ENCODE measurements at places on chromosomes 5 and 9.
A peak's percentile ranks its signal among the peaks of the same experiment; 100 is the strongest.

GRCh38 chr5:181235689-181236366 lies 7.9 kb downstream of the RACK1 start:
- peak; percentile 77 for DNase-seq

DNA sequence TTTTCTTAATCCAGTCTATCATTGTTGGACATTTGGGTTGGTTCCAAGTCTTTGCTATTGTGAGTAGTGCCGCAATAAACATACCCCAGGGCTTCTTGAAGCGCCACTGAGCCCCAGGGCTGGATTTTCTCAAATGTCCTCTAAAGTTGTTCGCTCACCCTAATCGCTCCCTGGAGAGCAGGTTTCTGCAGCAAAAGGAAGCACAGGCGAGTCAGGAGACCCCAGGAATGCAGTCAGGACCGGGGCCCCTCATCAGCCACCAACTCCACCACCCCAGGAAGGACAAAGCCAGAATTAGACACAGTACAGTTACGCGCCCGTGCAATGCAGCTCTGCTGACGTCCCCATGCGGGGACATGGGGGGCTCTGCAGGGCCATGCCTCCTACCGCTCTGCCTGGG lies 15.7 kb upstream of the OBP2B start:
- no peak for DNase-seq

DNA sequence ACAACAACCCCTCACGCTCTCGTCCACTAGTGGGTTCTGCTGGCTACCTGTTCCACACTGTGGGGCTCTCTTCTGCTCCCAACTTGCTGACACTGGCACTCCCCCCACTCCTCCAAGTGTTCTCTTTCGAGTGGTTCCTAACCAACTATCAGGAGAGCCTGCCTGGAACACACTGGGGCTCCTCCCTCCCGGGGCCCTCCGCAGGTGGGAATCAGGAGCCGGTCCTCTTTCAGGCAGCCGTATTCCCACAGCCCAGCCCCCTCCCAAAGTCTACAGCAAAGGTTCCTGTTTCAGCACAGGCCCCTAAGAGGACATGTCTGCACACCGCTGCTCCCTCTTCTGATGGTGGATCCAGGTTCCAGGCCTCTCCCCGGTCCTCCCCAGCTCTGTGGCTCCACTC lies 165.9 kb downstream of the FSTL4 start:
- DNase-seq, result no peak

DNA sequence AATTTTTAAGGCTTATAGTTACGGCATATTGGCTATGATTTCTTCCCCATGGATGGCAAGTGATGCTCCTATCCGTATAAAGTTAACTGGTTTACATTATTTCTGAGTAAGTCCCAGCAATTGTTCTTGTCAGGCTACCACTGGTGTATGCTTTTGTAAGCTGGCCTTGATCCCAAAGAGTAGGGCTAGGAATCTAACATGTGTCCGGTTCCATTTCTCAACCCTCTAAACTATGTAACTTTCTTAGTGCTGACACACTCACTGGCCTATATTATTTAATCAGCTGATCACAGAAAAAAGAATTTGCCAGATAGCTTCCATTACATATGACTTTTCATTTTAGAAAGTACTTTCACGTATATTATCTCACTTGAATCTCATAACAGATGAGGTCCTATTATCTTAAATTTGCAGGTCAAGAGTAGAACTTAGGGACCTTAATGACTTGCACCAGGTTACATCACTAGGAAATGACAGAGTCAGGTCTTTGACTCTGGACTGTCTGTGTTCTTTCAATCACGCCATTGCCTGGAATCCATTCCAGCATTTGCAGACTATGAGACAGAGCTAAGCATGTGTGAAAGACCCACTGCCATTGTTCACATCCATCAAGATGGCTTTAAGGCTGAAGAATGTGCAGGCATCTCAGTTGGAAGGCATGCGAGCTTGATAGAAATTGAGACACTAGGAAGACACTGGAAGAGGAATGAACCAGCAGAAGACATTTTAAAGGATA lies 362.9 kb downstream of the ARRDC3 start:
- DNase-seq, result no peak

DNA sequence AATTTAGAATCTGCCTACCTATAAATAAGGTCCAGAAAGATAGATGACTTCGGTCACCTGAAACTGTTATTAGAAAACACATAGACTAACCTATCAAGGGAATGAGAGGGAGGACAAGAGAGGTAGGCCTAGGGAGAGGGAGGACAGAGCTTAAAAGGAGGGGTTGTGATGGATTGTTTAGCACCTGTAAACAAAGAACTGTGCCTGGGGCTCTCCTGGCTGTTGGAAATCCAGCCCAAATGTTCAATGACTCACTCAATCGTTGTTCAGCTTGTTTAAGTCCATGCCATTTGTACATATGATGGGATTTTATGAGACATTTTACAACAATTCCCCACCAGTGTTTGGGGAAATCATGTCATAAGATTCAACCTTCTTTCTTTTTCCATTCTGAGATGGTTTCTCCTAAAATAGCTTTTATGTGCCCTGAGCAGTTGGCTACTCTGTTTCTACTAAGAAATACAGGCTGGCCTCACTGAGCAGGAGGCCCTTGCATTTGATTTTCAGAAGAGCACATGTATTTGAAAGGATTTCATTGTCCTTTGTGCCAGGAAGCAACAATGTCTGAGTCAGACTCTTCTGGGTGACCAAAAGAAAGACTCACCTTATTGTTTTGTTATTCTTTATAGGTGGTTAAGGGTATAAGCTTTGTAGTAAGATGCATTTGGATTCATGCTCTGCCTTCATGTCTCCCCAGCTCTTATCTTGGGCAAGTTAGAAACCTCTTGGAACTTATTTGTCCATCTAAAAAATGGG lies 48.2 kb upstream of the GPR151 start:
- no peak for DNase-seq

- DNase-seq, result no peak
These were observed 843.7 kb downstream of the EFNA5 start for GRCh38 chr5:106827061-106827460.

- DNase-seq, result no peak
These were observed 103.6 kb downstream of the PDE4D start for GRCh38 chr5:59789894-59790293.

DNA sequence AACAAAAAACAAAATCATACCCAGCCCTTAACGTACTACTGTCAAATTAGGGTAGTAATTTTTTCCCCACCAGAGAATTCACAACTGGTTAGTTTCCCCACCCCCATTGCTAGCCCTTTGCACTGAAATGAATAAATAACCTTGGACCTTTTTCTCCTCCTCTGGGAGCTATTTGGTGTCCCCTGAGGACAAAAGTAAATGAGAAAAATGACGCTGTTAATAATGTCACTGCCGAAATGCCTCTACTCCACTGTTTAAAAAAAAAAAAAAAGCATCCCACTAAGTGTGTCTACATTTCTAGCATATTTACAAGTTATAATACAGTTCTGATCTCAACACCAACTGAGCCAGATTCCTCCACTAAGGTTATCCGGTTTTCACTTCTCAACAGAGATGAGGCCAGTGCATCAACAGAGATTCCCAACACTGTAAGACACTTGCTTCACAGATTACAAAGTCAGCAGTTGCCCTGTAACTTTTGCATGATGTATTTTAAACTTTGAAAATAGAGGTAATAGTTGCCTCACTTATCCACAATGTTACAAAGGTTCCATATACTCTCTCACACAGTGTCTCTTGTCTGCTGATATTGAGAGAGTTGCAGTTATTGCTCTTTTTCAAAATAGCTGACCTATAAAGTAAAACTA lies 5.1 kb upstream of the NFIB start:
- DNase-seq, result no peak

DNA sequence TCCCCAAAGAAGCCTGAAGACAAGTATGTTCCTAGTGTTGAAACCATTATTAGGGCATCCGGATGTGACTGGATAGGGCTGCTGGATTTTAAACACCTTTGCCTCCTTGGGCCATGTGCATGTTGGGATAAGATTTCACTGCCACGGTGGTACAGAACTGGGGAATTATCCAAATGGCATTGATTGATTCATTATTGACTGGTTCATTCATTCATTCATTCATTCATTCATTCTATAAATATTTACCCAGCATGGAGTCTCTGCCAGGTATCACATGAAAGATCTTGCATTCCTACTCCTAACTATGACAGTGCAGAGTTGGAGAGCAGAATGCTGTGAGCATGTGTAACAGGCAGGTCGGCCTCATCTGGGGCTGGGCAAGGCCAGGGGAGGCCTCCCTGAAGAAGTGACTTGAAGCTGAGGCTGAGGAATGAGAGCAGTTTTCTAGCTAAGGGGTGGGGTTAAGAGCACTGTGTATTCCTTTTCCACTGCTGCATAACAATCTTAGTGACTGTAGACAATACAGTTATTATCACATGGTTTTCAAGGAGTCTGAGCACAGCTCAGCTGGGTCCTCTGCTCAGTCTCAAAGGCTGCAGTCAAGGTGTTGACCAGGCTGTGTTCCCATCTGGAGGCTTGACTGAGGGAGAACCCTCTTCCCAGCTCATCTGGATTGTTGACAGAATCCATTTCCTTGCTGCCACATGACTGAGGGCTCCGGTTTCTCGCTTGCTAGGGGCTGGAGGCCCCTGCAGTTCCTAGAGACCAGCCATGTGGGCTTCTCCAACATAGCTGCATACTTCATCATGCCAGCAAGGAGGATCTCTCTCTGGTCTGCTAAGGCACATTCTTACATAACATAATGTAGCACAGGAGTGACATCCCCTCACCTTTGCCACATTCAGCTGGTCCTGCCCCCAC lies 35.7 kb downstream of the AK8 start:
- peak; percentile 33 for DNase-seq

DNA sequence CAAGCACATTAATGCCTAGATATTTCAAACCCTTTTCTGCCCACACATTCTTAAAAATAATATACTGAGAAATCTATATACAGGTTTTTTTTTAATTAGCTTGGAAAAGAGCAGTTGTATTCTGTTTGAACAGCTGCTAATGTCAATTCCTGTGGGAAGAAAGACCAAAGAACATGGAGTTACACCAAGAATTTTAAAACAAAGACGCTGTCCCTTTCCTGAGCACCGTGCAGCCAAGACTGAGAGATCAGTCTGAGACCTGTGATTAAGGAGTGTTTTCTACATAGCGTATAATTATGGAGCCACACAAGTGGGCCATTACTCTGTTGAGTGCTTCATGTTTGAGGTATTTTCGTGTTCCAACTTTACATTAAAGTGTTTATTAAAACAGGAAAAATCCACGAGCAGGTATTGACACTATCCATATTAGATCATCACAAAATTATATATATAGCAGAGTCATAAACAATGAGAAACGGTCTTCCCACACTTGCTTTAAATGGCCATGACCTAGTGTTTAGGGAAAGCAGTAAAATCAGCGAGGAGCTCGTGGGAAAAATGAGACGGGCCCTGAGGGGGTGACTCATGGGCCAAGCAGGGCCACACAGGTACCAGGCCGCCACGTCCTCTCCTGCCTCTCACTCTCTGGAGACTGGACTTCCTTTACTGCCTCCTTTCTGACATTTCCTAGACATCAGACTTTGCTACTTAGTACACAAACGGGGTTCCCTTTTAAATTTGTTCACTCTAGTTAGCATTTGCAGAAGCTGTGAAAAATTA lies 153.1 kb upstream of the OTULINL start:
- DNase-seq, result no peak

GRCh38 chr5:167294882-167295680 lies 996.4 kb upstream of the WWC1 start:
- DNase-seq, result no peak

GRCh38 chr5:124906339-124907097 lies 160.1 kb upstream of the ZNF608 start:
- no peak for DNase-seq

GRCh38 chr5:140112685-140113179 lies 1.2 kb upstream of the PURA start:
- DNase-seq, result no peak

DNA sequence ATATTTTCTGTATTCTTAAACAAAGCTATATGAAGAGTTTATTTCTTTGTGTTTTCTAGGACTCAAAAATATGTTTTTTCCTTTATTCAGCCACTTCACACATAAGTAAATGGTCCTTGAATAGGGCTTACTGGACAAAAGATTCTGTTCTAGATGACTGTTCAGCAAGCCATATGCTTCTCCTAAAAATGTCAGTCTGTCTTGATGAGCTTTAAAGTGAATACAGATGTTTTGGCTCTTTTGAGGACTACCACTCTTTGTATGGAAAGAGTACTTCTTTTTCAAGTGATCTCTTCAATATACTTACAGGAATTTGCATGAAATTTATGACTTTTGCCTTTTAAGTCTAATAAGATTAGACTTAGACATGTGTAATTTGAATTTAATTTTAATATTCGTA lies 8.4 kb downstream of the NDUFS4 start:
- DNase-seq, result no peak

- DNase-seq, result no peak
These were observed 90.1 kb upstream of the LMX1B start for GRCh38 chr9:126523611-126524111.

DNA sequence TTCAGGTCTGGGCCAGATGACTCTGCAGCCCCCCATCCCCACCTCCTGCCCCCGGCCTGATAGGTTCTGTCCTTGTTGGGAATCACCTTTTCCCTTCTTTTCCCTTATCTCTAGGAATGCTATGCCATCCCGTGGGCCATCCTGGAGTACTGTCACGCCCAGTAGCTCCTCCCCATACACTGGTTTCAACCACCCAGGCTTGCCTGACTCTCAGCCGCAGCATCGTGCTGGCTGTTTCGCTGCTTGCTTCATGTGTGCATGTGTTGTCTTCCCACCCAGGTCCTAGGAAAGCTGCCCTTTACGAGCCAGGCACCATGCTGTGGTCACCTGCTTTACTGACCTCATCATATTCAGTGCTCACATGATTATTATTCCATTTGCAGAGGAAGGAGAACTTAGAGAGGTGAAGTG lies 71.8 kb downstream of the ANGPTL2 start:
- DNase-seq, result peak; percentile 67

DNA sequence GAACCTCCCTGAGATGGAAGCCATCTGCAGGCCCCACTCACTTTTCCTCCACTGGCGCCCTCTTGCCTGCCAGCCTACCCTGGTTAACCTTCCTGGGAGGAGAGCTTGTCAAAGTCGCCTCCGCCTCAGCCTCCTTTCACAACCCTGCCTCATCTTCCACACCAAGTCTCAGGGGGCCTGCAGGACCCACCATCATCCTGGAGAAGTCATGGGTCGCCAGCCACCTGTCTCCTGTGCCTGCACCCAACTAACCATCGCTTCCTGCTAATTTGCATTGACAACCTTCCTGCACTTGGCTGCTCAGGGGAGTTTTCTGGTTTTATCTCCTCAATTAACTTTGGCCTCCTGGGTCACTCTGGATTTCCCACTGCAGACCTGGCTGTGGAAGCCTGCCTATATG lies 52.8 kb upstream of the GRHPR start:
- DNase-seq, result no peak

DNA sequence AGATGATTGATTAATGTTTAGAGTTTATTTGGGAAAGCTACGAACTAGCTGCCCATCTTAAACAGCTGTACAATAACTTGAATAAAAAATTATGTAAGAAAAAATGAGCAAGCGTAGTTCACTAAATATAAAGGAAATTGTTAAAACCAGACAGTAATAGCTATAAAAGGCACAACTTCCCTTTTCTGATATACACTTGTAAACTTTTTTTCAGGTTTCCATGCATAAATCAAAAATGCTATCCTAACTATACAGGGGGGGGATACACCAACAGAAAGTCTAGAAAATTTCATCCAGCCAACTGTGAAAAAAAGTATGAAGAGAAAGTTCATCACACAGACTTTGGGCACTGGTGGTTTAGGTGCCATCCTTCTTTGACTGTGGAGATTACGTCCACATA lies 122.3 kb downstream of the NR3C1 start:
- no peak for DNase-seq
